ENCODE measurements at places on chromosomes 2 and 18.
A peak's percentile ranks its signal among the peaks of the same experiment; 100 is the strongest.

GRCh38 chr2:64478502-64479230 lies 24.7 kb downstream of the LGALSL start:
- no peak for DNase-seq

DNA sequence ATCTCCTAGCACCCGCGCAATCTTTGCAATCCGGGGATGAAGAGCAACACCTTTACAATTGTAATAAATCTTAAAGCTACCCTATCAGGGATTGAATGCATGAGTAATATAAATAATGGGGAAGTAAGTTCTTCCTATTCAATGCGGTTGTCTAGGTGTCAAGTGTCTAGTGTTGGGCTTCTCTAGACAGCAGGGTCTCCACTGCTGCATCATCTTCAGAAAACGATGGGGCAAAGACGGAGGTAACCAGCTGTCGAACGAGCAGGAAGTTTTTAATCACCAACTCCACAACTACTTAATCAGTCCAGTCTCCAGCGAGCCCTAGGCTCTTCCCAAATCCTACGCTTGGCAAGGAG lies 573 bp downstream of the STAM2 start:
- DNase-seq = no peak

DNA sequence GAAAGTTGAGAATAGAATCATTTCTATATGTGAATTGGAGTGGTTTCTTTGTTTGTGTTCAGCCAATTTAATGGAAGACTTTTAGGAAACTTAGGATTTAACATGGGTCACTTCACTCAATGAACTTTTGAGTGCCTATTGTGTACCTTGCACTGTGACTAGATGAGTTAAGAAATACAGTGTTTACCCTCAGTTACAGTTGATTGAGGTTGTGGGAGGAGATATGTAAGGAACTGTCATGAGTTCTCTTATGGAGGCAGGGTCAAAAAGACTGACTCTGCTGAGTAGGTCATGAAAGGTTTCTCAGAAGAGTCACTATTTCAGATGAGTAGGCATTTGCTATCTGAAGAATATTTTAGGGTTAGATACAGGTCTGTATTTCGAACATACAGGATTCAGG lies 98.6 kb downstream of the RAB3GAP1 start:
- no peak for DNase-seq

- DNase-seq = no peak
Observed at GRCh38 chr18:62842898-62843297, 127.6 kb downstream of the PHLPP1 start.

- DNase-seq = no peak
Observed at GRCh38 chr2:200155652-200156051, 150.8 kb upstream of the SPATS2L start.

- no peak for DNase-seq
Observed at GRCh38 chr2:54969295-54969939, 80.8 kb downstream of the RTN4 start.

- peak; percentile 27 for DNase-seq
Observed at GRCh38 chr2:102975996-102976975, 214.5 kb downstream of the TMEM182 start.

DNA sequence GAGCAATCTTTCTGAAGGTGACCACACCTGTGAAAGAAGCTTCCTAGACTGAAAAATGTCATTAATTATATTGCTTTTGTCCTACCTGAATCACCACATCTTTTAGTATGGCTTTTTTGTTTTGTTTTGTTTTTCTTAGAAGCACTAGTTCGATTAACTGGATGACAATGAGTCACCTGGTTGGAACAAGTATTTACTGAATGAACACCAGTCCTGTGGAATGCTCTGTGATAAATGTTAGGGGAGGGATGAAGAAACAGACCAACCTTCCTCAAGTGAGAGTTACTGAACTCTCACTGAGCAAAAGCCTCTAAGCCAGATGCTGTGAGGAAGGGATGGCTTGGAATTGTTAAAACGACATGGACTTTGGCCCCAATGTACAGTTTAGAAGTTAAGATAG lies 26.8 kb upstream of the DCC start:
- no peak for DNase-seq

DNA sequence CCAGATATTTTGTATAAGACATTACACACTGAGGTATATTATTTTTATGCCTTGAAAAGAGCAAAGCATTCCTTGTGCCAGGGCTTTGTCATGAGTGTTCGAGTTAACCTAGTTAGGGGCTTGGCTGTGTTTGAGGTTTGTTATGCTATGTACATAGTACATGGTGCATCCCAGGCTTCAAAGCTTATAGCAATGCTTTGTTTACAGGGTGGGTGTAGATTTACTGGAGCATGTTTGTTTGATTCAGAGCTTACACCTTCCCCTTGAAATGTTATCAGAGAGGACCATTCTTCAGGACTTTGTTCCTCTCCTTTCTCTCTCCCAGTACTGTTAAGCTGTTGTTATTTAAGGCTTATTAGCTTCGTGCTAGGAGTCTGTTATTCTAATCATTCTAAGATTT lies 738.7 kb upstream of the LRRTM4 start:
- DNase-seq = no peak

DNA sequence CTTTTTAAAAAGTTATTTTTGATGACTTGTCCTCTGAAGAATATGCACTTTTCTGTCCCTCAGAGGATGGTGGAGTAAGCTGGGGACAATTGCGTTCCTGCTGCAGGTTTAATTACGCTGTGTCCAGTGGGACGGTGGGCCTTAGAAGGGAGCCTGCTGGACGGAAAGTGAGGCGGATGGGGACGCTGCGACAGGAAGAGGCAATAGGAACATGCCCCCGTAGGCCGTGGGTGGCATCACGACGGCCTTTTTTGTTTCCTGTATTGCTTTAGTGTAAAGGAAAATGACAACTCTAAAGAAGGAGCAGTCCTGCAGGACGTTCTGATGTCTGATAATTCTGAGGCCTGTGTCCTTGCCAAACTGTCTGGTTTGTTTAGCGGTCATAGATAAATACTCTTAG lies 121.6 kb downstream of the NFATC1 start:
- DNase-seq = no peak

- no peak for DNase-seq
Observed at GRCh38 chr18:61336766-61337165, 3.5 kb downstream of the CDH20 start.

DNA sequence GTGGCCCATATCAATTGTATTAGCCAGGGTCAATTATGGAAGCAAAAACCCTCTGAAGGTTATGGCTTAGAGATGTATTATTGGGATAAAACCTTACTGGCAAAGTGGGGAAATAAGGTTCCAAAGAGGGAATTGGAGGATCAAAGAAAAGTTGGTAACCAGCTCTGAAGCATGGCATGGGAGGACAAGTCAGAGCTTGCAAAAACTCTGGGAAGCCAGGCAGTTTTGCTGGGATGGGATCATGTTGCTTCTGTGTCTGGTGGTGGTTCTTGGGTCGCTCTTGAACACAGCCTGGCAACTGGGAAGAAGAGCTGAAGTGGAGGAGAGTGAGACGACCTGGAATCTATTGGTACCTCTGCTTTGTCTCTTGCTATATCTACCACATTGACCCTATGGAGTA lies 162.6 kb downstream of the PMAIP1 start:
- no peak for DNase-seq

DNA sequence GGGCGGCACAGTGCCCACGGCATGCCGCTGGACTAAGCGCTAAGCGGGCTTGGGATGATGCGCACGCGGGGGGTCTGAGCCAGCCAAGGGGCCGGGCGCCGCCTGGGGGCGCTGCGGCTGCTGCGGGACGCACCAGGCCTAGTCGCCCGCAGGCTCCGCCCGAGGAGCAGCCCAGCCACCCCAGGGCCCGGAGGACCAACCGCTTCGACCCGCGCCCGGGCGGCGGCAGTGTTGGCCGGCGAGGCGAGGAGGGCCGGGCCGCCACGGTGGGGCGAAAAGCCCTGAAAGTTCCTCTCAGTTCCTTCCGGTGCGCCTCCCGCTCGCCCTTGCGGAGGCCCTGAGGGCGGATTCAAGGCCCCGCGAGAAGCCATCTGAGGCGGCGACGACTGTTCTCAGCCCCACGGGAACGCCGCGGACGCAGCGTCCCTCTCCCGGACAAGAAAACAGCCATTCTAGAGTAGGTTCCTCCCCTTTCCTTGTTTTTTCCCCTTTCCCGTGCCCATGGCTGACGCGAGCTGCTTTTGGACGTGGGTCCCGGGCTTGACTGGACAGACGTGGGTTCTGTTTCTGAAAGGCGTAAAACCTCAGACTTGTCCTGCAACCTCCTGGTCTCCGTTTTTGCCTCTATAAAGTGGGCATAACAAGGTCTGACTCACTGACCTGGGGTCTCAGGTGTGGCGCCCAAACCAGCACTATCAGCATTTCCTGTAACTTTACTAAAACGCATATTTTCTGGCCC lies at the start of gene ANKAR:
TSS of gene ANKAR (plus strand) at position 297 of the 739 bp plus-strand sequence. CDS start 1,821 bp downstream, outside the sequence.
- peak; percentile 71 for DNase-seq

DNA sequence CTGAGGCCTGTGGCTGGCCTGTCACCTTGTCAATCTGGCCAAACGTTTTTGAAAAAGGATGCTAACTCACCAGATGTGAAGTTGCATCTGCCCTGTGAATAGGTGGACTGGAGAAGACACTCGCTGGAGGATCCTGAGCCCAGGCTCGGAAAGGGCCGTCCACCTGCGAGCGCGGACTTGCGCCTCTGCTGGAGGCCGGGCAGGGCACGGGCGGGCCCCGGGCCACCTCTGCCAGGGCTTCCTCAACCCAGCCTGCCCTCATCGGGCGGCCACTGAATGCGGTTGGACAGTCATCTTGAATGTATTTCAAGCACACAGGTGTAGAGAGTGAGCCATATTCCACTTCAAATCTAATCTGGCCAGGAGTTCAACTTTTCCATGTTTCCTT lies 83.9 kb downstream of the FAM210A start:
- no peak for DNase-seq

GRCh38 chr2:204437815-204438756 lies 107.2 kb upstream of the PARD3B start:
- no peak for DNase-seq

DNA sequence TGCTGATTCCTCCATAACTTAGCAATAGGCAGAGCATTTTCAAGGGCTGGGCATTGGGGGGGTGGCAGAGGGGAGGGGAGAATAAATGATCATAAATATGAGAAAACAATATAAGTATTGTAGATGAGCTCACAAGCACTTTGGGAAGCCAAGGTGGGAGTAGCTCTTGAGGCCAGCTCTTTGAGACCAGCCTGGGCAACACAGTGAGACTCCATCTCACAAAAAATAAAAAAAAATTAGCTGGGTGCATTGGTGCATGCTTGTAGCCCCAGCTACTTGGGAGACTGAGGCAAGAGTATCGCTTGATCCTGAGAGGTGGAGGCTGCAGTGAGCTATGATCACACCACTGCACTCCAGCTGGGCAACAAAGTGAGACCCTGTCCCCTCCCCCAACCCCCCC lies 75.9 kb downstream of the MYCN start:
- no peak for DNase-seq

DNA sequence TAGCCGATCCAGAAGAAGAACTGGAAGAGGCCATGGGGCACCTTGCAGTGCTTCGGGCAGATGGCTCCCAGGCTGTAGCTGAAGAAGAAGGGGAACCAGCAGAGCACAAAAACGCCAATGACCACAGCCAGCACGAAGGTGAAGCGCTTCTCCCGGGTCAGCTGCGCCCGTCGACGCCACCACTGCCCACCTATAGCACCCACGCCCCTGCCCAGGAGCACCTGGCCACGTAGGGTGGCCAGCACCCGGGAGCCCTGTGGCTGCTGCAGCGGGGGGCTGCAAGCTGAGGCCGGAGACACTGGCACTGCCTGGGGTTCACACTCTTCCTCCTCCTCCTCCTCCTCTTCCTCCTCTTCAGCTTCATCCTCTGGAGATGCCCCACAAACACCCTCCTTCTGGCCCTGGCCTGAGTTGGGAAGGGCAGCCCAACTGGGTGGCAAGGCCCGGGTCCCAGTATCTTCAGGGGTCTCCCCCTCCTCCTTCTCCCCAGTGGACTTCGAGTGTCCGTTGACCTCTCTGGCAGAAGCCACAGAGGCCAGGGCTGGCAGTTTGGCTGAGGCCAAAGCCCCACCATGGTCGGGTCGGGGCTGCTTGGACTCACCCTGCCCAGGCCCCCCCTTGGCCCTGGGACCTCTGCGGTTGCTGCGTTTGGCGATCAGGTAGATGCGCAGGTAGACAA lies 1.3 kb downstream of the ADRA2B start:
- DNase-seq = no peak

GRCh38 chr18:9550429-9550828 lies 63.9 kb downstream of the PPP4R1 start:
- no peak for DNase-seq

GRCh38 chr18:27008575-27008974 lies 143.1 kb upstream of the AQP4 start:
- no peak for DNase-seq

DNA sequence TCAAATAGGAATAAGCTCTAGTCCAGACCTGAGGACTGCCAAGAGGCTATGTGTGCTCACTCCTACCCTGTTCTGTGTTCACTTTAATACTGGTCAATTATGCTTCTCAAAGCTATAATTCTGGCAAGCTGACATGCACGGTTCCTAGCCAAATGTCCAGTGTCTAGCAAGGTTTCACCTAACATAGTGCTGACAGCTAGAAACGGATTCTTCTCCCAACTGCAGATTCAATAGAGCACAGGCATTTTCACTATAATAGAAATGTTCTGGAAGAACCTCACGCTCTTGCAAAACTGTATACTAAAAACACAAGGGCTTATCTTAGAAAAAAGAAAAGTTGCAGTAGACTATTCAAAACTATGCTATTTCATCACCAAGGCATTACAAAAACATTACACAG lies 45.1 kb downstream of the HDAC4 start:
- no peak for DNase-seq

DNA sequence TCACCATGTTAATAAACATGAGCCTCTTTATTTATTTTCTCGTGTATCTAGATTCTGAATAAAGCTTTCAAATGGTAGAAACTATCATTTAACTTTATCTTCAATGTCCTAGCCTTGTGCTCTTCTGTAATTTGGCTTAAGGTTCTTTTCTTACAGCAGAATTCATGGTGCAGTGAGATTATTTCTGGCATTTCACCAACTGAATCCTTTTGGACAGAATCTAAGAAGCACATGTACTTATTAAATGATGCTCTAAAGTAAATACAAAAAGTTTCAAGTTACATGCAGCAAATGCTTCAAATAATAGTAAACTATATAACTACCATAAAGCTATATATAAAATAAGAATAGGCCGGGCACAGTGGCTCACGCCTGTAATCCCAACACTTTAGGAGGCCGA lies 65.9 kb downstream of the AP1S3 start:
- DNase-seq = no peak

- no peak for DNase-seq
Observed at GRCh38 chr18:13796515-13796914, 27.4 kb upstream of the MC5R start.

- no peak for DNase-seq
Observed at GRCh38 chr2:29218550-29219125, 103.4 kb downstream of the CLIP4 start.

DNA sequence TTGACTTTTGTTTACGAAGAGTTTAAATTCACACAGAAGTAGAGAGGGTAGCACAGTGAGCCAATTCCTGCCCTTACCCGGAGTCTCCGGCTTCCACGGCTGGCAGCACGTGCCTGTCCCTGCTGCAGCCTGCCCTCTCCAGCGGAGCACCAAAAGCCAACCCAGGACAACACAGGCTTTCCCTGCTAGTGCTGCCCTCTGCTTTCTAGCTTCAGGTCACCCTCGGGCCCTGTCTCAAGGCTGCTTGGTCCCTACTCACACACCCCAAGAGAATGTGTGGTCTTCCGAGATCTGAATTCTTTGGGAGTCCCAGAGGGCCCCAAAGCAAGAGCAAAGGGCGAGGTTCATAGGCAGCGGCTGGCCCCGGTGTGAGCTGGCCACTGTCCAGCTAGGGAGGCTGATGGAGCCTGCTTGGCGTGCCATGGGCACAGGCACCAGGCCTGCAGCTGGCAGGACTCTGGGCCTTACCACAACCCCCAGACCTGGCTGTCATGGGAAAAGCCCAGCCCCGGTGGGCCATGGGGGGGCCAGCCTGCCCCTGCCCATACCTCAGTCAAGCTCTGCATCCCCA lies 7.0 kb upstream of the HS6ST1 start:
- DNase-seq = no peak

- no peak for DNase-seq
Observed at GRCh38 chr2:239298116-239298804, 102.6 kb downstream of the HDAC4 start.

Measured in NCI-H1105 (cell line).